Urinary bladder (tissue), 4 donors: ENCODE measurements at places on chromosomes 2 and 18. TPM values are rescaled to one million over a fixed set of nuclear protein-coding genes. Genes with fewer than 3 reads are reported as not detected.

The TLX2 gene
- 0.51 TPM for polyA plus RNA-seq

The CABYR gene
- polyA plus RNA-seq: 1.3 TPM

The ANKRD30BL gene
- polyA plus RNA-seq: not detected

The ESPNL gene
- polyA plus RNA-seq: 0.23 TPM

The EFR3B gene
- polyA plus RNA-seq: 0.51 TPM

The TDRD15 gene
- polyA plus RNA-seq: not detected

The ATP6V1B1 gene
- polyA plus RNA-seq: 0.27 TPM

The TRAF3IP1 gene
- 13.6 TPM for polyA plus RNA-seq

The STRN gene
- polyA plus RNA-seq: 8.2 TPM

The UGT1A3 gene
- 0.14 TPM for polyA plus RNA-seq

The TBR1 gene
- not detected for polyA plus RNA-seq

The SCN9A gene
- polyA plus RNA-seq: 0.67 TPM

The GAREM1 gene
- polyA plus RNA-seq: 3.8 TPM

The DPP4 gene
- polyA plus RNA-seq: 0.80 TPM

The IL18R1 gene
- 3.3 TPM for polyA plus RNA-seq

The MC5R gene
- polyA plus RNA-seq: not detected
